ENCODE measurements at places on chromosomes 4 and X.

- no peak for DNase-seq
These were observed 102.1 kb downstream of the ANXA3 start for GRCh38 chr4:78653655-78654054.

GRCh38 chrX:103063191-103063845 lies 653 bp downstream of the BEX1 start:
- DNase-seq: no peak

DNA sequence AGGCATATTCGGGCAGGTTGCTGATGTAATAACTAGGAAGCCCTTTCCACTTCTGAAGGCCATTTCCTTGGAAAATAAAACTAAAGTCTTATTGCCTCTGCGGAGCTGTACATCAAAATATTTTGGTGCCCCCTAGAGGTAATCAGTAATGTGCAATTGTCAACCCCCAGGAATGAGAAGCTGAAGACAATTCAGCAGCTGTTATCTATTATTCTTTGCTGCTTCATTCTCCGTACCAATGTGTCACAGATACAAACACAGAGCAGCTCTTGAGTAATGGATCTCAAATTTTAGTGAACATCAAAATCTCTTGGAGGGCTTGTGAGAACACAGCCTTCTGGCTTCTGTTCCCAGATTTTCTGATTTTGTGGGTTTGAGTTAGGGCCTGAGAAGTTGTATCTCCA lies 3.5 kb upstream of the SLIT2 start:
- no peak for DNase-seq

- no peak for DNase-seq
These were observed 12.3 kb upstream of the TADA2B start for GRCh38 chr4:7030856-7031255.

GRCh38 chr4:41069838-41070237 lies 144.5 kb downstream of the APBB2 start:
- DNase-seq: no peak

GRCh38 chrX:39337451-39337850 lies 536.2 kb downstream of the MID1IP1 start:
- no peak for DNase-seq

DNA sequence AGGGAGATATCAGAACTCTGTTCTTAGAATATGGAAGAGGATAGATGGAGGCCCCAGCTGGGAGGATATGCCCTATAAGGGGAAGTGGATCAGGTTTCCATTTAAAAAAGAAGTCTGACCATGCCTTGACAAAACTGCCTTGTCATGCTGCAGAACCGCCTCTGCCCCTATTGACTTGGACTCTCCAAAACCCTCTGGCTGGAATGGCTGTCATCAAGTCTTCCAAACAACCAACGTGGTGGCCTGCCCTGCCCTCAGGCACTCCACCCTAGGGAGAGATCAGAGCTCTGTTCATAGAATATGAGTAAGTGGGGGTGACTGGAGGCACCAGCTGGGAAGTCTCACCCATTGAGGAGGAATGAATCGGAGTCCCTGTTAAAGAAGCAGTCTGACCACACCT lies 114.9 kb downstream of the VSIG4 start:
- no peak for DNase-seq

DNA sequence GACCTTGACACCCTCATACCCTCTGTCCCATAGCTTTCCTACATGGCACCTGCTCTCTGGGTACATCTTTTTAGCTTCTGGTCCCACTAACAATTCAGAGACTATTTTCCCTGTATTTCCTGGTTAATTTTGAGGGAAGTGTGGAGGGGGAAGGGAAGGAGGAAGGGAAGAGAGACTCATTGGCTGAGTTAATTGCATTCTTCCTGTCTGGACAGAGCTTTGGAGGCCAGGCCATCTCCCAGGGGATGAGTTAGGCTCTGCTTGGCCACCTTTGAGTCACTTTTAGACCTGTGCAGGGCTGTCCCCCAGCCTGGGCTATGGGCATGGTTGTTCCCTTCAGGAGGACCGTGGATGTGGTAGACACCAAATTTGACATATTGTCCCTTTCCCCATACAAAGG lies 167.9 kb upstream of the PGRMC2 start:
- no peak for DNase-seq

DNA sequence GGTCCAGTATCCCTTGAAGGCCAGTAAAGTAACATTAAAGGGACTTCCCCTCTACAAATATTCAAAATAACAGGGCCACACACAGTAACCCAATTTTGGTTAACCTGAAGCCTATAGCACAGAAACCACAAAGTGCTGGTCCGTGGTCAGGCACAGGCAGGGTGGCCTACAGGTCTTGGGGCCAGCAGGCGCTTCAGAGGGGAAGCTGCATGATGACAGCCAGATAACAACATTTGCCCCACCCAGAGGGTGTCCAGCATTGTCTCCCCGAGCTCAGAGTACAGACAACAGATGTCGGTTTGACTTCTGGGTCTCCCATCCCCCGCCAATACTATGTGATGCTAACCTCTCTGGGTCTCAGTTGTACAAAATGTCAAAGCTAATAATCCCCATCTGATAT lies 51.1 kb downstream of the SH3KBP1 start:
- DNase-seq: no peak

DNA sequence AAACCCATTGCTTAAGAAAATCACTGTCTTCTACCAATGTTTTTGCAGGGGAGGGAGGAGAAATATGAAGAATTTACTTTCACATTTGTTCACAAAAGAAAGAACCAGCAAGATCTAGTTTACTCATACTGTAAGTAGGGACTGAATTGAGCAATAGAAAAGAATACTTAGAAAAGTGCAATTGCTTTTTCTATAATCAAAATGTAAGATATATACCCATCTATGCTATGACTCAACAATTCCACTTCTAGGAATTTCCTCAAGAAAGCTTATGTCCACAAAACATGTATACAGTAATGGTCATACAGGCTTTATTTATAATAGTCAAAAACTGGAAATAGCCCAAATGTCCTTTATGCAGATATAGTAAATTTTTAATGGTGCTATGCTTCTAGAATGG lies 196.4 kb downstream of the LRBA start:
- no peak for DNase-seq

DNA sequence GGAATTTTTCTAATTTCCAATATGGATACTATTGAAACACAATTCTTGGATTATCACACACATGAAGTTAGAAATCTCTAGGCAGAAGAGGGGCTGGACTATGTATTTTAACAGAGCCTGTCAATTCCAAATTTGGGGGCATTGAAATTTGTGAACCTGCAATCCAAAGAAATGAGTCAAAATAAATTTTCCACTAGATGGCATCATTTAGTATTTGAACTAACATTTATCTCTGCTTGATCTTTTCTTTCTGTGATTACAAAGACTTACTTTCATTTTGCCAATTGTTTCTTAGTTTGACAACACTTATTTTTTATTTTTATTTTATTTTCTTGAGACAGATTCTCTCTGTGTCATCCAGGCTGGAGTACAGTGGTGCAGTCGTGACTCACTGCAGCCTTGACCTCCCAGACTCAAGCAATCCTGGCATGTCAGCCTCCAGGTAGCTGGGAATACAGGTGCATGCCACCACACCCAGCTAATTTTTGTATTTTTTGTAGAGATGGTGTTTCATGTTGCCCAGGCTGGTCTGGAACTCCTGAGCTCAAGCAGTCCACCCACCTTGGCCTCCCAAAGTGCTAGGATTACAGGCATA lies 2.7 kb upstream of the PYURF start:
- DNase-seq: no peak

GRCh38 chrX:150478496-150479492 lies 89.6 kb upstream of the MTM1 start:
- no peak for DNase-seq

DNA sequence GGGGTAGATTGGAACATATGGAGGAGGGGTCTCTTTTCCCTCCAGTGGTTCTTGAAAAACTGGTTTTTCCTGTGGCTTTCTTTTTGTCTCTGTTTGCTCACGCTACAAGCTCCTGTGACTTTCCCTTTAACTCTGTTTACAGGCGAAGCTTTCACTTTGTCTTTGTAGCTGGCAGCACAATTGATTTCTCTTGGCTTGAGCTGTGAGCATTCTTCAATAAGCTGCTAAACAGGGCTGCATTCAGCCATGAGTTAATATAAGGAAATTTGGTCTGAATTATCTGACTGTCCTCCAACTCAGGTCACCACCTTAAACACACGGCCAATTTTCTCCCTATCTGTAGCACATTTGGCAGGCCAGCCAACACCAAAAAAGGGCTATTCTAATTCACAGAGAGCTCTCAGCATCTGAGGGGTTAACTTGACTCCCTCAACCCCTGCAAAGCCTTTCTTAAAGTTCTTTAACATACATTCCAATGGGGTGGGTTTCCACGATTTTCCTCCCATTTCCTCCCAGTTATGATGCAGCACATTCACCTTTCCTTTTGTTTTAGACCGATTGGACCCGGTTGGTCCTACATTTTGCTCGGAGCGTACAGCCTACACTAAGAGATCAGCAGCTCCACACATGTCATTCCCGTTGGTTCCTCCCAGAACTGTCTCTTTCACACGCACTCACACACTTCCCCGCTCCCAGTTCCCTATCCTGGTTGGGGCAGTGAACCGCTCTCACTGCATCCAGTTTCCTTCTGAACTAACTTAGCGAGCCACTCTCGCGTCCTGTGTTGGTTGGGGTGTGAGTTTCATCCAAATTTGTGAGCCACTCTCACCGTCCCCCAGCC lies 45.4 kb downstream of the UGT2A3 start:
- no peak for DNase-seq

DNA sequence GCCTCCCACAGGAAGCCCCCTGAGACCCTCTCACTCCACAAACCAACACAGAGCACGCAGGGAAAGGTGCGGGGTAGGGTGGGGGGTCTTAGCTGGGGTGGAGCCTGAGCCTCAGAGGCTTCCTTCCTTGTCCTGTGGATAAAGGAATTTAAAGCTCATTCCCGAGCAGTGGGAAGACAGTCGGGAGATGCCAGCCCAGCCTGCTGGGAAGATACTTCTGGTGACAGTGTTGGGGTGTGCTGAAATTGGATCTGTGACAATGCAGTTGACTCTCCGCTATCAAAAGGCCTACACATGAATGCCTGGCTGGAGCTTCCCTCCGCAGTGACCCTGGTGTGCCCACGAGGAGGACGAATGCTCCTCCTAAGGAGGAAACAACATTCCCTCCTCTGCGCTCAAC lies 45.5 kb downstream of the JAKMIP1 start:
- DNase-seq: no peak

DNA sequence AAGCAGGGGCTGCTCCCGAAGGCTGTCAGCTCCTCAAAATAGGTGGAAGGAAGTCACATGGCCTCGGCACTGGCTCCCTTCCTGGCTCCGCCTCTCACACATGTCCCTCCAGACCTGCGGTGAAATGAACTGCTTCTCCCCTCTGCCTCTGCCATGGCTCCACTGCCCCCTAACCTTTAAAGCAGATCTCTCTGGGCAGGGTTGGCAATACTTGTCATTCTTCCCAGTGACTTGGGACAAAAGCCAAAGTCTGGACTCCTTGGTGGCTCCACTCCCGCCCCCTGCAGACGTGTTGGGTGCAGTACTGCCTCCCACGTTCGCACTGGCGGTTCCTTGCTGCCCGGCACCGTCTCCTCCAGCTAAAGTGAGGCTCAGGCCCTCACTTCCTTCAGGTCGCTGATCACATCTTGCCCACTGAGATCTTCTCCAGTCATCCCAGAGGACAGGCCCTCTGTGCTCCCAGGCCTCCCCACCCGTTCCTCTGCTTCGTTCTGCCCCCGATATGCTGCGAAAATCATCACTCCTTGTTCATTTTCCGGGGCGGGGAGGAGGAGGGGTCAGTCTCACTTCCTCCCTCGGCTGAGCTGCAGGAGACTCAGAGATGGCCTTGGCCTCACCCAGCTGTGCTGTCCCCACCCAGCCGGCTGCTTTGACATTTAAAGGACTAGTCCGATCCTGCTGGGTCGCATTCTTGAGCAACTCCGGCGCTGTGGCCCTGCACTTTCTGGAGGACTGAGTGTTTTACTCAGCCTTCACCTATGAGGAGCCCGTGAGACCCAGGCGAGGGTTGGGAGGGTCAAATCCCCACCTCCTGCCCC lies 97.4 kb downstream of the PHKA2 start:
- no peak for DNase-seq

- DNase-seq: no peak
These were observed 8.2 kb downstream of the DCAF8L2 start for GRCh38 chrX:27598312-27598711.

DNA sequence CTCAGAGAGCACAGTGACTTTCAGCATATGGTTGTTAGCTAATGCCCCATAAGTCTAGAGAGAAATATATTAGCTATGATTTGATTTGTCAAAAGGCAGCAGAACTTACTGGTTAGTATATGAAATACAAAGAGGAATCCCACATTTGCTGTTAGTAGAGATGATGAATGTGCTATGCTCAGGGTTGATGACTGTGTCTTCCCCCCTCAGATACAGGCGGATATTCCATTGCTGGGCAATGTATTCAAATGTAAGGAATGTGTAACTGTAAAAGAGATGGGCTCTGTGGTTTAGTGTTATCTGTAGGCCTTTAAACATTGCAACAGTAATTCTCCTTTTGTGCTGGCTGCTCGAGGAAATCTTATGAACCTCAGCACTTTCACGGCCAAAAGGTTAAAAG lies 528.9 kb upstream of the ARX start:
- DNase-seq: no peak

GRCh38 chr4:62676962-62677361 lies 1476.8 kb downstream of the ADGRL3 start:
- no peak for DNase-seq

- DNase-seq: no peak
These were observed 38.8 kb downstream of the TAPT1 start for GRCh38 chr4:16187455-16187854.

DNA sequence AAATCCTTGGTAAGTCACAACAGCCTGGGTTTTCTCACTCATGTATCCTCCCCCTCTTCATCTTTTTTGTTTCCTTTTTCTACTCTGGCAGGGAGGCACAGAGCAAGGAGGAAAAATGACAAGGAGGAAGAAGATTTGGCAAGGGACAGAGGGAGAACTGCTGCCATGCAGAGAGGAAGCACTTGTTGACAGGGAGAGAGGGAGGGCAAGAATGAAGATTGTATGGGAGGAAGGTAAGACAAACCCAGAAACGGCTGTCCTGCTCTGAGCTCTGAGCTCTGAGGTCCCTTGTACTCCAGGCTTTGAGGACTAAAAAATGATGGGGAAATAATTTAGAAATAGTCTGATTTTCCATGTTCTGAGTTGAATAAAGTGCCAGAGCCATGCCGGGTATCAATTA lies 123.9 kb downstream of the DCHS2 start:
- DNase-seq: no peak

GRCh38 chr4:145298885-145299284 lies 118.5 kb upstream of the OTUD4 start:
- DNase-seq: no peak

DNA sequence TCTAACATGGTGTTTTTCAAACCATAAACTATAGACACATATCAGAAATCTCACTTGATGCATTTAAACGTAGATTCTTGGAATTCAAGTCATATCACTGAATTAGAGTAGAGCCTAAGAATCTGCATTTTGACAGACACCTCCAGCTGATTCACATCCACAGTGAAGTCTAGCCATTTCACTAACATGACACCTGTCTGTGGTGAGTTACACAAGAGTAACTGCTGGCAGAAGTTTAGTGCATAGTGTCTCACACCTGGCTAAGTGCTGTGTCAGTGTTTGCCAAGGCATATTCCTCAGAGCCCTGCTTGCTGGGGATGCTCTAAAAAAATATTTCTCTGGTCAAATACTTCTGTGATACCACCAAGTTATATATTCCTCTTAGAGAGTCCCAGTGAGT lies 237.5 kb upstream of the DIAPH2 start:
- DNase-seq: no peak

- DNase-seq: no peak
These were observed 44.2 kb downstream of the ABHD18 start for GRCh38 chr4:128009428-128009827.

All from stimulated activated CD8-positive, alpha-beta memory T cell treated with anti-CD3 and anti-CD28 coated beads, Interleukin-15, amount 100 ng/mL, for 4 hours (primary cell).